ENCODE measurements at places on chromosomes 12 and 14.
A peak's percentile ranks its signal among the peaks of the same experiment; 100 is the strongest.

DNA sequence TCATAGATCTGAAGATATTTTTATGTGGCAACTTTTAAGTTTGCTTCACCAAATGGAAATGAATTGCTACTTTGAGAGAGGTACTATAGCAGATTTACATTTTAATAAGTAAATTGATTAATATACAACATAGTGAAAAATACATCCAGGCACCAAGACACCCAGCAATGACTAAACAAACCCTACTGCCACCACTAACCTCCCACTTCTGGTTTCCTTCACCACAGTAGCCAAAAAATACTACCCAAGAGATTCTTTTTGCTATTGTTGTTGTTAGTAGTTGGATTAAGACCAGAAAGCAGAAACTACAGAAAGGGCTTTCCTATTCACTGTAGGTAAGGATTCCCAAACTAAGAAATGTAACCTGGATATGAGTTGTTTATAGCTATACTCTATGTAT lies 54.1 kb downstream of the COCH start:
- no peak for DNase-seq

- no peak for DNase-seq
Observed at GRCh38 chr12:100413001-100413400, 56.1 kb downstream of the SLC17A8 start.

- no peak for DNase-seq
Observed at GRCh38 chr14:92568621-92569479, 55.3 kb downstream of the RIN3 start.

DNA sequence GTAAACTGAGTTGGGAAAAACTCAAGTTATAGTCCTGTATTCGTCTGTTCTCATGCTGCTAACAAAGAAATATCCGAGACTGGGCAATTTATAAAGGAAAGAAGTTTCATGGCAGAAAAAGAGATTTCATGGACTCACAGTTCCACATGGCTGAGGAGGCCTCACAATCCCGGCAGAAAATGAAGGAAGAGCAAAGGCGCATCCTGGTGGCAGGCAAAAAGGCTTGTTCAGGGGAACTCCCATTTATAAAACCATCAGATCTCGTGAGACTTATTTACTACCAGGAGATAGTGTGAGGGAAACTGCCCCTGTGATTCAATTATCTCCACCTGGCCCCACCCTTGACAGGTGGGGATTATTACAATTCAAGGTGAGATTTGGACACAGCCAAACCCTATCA lies 292.6 kb upstream of the SYT1 start:
- no peak for DNase-seq

DNA sequence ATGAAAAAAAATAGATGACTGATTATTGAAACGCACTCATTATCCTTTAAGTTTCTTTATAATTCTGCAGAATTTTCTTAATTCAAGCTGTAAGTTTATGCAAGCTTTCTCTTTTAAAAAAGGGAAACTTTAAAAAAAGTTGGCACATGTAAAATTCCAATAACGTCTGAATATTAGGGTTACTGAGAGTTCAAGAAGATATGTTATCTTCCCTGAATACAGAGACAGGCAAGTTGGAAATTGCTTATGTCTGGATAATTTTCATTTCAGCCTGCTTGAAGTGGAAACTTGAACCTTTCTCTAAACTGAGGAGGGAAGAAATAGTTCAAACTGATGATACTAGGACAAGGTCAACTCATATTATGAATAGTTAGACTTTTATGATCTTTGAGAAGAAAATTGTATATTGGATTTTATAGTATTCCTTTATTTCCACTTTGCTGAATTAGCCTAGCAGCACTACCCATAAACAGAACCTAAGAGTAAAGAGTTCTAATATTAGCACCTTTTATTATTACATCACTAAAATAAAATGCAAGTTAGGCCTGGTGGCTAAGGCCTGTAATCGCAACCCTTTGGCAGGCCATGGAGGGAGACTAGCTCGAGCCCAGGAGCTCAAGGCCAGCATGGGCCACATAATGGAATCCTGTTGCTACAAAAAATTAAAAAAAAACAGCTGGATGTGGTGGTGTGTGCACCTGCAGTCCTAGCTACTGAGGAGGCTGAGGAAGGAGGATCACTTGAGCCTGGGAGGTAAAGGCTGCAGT lies 288.0 kb downstream of the TRHDE start:
- no peak for DNase-seq

GRCh38 chr14:28987516-28987915 lies 220.9 kb downstream of the FOXG1 start:
- DNase-seq = no peak

- no peak for DNase-seq
Observed at GRCh38 chr14:95452176-95452892, 64.1 kb downstream of the SYNE3 start.

- DNase-seq = no peak
Observed at GRCh38 chr12:106090591-106091445, 47.9 kb downstream of the NUAK1 start.

DNA sequence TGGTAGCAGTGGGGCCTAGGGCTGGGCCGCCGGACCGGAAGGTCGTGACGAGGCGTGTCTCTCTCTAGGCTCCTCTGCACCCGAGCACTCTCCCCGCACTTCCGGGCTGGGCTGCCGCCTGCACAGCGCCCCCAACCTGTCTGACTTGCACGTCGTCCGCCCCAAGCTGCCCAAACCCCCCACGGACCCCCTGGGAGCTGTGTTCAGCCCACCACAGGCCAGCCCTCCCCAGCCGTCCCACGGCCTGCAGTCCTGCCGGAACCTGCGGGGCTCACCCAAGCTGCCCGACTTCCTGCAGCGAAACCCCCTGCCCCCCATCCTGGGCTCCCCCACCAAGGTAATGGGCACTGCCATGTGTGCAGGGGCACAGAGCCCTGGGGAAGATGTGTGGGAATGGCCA lies 13.3 kb upstream of the PUS1 start:
- DNase-seq = no peak

GRCh38 chr14:103241531-103241930 lies 92.5 kb upstream of the EIF5 start:
- DNase-seq = no peak

- DNase-seq = no peak
Observed at GRCh38 chr12:113127791-113128199, 7.8 kb downstream of the RASAL1 start.

DNA sequence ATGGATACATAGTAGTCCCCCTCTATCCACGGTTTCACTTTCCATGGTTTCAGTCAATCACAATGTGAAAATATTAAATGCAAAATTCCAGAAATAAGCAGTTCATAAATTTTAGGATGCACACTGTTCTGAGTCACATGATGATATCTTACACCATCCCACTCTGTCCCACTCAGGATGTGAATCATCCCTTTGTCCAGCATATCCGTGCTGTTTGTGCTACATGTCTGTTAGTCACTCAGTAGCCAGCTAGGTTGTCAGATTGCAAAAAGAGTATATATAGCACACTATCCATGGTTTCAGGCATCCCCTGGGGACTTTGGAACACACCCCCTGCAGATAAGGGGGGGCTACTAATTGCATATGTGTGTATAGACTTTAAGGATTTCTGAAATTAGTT lies 8.1 kb upstream of the NAA30 start:
- peak; percentile 47 for DNase-seq

- no peak for DNase-seq
Observed at GRCh38 chr14:95410838-95411237, 91.1 kb upstream of the CLMN start.

DNA sequence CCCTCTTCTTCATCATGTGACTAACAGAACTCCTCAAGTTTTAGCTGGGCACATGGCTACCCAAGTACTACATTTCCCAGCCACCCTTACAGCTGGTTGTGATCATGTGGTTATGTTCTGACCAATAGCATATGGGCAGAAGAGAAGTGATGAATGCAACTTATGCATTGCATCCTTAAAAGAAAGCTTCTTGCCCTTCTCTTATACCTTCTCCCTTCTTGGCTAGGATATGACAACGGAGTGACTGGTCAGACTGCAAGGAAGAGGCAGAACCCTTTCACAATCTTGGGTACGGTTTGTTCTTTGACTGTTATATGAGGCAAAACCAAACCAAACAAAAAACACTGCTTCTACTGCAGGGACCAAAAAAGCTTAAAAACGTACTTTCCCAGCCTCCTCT lies 66.5 kb upstream of the MAX start:
- DNase-seq = peak; percentile 41

- no peak for DNase-seq
Observed at GRCh38 chr12:98606359-98606988, 13.0 kb downstream of the SLC25A3 start.

DNA sequence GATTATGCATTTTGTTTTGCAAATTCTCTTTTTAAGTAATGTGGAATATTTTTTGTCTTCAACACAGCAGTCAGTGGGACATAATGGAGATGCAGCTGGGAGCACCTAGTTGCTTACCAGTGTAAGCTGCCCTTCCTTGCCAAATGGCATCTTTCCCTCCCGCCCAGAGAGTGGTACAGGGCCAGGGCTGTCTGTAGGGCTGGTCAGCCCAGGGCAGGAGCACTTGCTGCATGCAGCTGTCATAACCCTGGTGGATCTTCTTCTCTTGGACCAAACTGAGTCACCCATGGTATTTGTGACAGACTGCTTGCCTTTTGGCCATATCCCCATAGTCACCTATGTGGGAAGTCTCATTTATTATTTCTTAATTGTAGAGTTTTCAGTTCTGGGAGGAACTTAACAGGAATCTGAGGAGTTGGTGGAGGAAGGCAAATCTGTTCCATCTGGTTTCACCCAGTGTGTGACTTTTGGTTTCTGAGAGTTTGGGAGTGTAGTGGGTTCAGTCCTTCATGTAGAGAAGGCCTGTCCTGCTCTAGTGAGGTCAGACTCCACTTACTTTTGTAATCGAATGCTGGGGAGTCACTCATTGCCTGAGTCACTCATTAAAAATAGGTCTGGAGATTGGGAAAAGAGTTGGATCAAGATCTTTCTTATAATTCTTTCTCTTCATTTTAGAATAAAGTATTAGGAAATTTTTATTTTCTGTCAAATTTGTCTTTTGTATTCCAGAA lies 62.0 kb upstream of the ASPG start:
- DNase-seq = no peak

GRCh38 chr14:100781952-100782351 lies 44.0 kb upstream of the MEG3 start:
- no peak for DNase-seq

- DNase-seq = no peak
Observed at GRCh38 chr12:68873316-68873715, 59.7 kb downstream of the CPM start.

DNA sequence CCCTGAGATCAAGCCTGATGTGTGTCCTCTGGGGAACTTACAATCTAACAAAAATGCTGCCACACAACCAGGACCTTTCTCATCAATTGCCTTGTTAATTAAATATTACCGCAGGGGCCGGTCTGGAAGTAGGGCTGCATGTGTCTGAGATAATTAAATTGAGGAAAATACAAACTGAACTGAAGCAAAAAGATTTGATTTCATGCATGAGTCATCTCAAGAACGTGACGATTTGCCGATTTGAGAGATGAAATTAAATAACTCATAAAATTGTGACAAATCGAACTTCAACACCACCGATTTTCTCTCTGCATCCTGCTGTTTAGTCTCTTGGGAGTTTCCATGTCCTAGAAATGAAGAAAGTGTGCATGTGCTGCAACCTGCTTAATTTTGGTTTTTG lies 94.6 kb upstream of the DAAM1 start:
- DNase-seq = no peak

DNA sequence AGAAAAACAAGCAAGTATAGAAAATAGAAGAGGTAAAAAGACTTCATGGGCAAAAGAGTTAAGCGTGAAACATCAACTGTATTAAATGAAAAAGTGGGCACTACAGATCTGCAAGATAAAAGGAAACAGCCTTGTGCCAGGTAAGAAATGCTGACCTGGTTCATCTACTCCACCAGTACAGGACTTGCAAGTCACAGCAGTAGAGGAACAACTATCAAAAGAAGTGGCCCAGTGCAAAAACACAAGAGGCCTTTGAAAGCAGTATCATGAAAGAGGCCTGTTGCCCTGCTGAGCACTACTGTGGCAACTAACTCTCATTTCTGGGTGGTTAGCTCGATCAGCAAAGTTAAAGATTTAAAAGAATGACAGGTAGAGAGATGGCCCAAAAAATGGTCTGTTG lies 10.5 kb downstream of the DHRS7 start:
- DNase-seq = peak; percentile 27

DNA sequence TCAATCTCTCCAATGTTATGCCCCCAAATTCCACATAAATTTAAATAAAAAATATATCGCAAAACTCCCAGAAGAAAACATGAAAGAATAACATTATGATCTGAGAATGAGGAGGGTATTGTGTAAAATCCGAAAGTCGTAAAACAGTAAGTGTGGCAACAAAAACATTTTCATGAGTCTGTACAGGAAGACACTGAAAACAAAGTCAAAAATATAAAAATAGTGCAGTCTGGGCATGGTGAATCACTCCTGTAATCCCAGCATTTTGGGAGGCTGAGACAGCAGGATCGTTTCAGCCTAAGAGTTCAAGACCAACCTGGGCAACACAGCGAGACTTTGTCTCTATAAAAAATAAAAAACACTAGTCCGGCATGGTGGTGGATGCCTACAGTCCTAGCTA lies 57.1 kb downstream of the SPTLC2 start:
- no peak for DNase-seq

GRCh38 chr14:54147282-54147681 lies 190.7 kb upstream of the BMP4 start:
- DNase-seq = no peak

DNA sequence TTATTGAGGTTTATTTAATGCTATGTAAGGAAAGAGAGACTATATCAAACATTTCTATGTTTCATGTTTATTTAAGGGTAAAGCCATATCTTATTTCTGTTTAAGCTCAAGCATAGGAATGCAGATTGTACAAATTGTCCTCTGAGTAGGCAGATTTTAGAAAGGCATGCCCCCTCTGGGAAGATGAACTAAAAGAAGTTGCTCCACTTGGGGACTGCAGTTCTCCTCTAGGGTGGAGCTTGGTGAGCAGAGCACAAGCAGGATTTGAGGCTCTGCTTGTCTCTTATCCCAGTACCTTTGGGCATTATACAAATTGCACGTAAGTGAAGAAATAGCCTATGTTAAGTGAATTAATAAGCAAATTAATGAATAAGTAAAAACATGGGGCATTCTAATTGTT lies 96.2 kb upstream of the PDE3A start:
- DNase-seq = no peak

- DNase-seq = peak; percentile 1
Observed at GRCh38 chr12:2003676-2004112, 563 bp downstream of the DCP1B start.

- DNase-seq = no peak
Observed at GRCh38 chr14:52067873-52068614, 815 bp downstream of the NID2 start.

DNA sequence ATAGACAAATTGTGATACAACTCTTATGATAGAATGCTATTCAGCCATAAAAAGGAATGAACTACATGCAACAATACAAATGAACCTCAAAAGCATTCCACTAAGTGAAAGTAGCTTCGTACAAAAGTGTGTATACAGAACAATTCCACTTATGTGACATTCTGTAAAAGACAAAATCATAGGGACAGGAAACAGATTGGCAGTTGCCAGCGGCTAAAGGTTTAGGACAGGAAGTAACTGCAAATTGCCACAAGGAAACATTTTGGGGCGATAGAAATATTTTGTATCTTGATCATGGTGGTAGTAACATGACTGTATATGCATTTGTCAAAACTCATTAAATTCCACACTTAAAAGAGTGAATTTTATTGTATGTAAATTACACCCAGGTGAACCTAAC lies 113.4 kb downstream of the CAPZA3 start:
- no peak for DNase-seq
